Dermis blood vessel endothelial cell (primary cell): ENCODE measurements at places on chromosomes 5 and 9.

- DNase-seq = peak; percentile 70
These were observed 75.0 kb downstream of the TTC39B start for GRCh38 chr9:15231788-15232635.

- DNase-seq = no peak
These were observed 17.9 kb downstream of the ZNF462 start for GRCh38 chr9:106880863-106881262.

DNA sequence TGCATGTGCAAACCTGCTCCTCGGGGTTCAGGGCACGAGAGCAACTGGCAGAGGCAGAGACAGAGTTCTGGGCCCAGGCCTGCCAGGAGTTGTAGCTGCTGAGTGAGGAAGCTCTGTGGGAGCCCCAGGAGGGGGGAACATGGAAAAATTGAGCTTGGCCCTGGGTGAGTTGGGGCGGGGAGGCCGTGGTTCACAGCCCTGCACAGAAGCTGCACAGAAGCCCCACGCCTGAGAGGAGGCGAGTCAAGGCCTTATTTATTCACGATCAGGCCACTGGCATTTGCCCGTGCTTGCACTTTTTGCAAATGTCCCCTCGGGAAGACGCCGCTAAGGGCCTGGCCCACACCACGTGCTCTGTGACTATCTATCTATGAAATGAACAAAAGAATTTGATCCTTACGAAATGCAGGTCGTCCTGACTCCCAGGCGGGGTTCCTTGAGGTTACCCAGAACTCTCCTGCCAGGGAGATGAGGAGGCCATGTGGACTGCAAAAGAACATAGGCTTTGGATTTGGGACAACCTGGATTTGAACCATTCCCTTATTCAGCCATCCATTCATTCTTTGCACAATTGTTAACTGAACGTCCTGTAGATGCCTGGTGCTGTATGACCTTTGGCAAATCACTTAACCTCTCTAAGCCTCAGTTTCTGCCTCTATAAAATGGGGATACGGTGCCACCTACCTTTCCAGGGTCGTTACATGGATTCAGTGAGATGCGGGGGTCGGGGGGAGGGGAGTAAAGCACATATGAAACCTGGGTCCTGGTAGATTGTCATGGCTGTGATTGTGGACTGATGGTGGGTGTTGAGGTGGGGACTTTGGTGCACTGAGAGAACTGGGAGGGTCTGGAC lies 17.9 kb downstream of the COL27A1 start:
- no peak for DNase-seq

DNA sequence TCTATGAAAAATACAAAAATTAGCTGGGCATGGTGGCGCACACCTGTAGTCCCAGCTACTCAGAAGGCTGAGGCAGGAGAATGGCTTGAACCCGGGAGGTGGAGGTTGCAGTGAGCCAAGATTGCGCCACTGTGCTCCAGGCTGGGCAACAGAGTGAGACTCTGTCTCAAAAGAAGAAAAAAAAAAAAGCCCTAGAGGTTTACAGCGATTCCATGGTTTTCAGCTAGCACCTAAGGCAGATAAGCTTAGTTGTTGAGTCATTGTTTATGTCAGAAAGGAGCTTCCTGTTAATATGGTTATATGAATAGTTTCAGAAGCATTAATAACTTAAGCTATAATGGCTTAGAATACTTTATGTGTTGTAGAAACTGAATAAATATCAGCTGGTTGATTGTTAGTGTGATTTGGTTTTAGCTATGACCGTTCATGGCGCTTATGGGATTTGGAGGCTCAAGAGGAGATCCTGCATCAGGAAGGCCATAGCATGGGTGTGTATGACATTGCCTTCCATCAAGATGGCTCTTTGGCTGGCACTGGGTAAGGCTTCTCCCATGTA lies 13.0 kb downstream of the RNF183 start:
- DNase-seq = peak; percentile 10

- no peak for DNase-seq
These were observed 130.8 kb downstream of the ARHGAP26 start for GRCh38 chr5:142900927-142901326.

- DNase-seq = no peak
These were observed 183.2 kb downstream of the AUH start for GRCh38 chr9:91178281-91179236.

GRCh38 chr5:96487859-96488258 lies 54.8 kb upstream of the PCSK1 start:
- DNase-seq = no peak

DNA sequence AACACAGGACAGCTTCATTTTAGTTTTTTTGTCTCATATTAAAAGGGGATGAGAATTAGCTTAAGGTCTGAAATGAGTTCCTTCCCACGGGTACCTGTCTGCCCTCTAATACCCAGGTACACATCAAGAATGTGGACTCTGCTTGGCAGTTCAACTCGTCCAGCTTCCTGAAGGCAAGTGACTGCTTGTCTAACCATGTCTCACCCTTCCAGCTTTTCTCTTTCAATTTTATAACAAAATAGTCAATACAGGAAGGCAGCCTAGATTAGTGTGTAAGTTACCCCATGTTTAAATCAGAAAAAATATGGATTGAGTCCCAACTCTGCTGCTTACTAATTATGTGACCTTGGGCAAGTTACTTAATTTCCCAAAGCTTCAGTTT lies 50.5 kb upstream of the C5orf46 start:
- no peak for DNase-seq

GRCh38 chr9:38074441-38074961 lies 5.5 kb upstream of the SHB start:
- peak; percentile 65 for DNase-seq

GRCh38 chr5:126477294-126478117 lies 54.3 kb downstream of the GRAMD2B start:
- DNase-seq = no peak

GRCh38 chr5:170513856-170514525 lies 10.2 kb downstream of the KCNIP1 start:
- DNase-seq = no peak

DNA sequence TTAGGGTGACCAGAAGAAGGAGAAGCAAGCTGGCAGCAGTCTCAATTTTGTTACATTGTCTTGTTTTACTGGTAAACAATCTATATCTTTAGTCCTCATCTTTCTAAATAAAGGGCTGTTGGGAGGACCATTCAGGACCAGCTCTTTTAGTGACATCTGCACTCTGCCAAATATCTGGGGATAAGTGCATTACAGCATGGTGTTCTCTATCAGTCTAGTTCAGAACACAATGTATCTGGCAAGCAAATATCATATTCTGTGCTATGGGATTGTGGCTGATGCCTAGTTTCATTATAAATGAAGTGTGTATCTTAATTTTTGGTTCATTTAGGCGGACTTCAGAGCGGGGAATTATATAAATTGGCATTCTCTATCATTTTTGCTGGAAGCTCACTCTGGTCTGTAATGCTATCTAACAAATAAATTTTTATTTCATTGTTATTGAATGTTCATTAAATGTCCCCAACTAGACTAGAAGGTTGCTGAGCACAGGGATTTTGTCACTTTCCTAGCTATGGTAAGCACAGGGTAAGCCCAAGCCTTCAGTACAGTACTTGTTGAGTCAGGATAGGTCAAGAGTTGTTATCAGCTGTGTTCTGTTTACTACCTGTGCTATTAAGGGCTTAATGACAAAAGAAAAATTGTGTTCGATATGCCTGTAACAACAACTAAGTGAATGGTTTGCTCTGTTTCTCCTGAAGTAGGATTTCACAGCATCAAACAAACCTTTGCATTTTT lies 11.9 kb downstream of the WDR31 start:
- no peak for DNase-seq

DNA sequence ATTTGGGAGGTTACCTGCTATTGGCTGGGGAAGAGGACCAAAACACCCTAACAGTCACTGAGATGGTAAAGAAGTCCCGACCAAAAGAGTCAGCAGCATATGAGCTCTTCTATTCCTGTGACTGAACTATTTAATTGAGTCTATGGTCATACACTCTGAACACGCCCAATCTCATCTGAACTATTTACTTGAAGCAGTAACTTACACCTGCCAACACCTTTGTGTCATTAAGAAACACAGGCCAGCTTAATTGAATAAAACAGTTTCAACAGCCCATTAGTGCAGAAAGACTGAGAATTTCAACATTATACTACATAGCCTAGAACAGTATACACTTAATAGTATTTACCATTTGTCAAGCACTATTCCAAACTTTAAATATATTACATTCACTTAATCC lies 47.8 kb downstream of the NR6A1 start:
- no peak for DNase-seq

DNA sequence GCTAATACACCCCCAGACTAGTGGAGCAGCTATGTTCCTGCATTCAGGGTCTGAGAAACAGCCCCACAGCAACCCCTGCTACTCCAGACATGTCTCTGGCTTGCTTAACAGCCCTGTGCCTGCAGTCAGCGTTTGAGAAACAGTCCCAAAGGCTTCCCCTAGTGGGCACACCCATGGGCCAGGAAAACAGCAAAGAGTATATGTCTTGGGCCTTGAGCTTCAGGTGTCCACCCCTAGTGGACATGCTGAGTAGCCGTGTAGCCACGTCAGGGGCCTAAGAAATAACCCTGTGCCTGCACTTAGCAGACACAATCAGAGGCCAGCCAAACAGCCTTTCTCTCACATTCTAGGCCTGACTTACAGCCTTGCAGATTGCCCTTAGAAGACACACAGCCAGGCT lies 698.6 kb downstream of the PTPRD start:
- no peak for DNase-seq

- no peak for DNase-seq
These were observed 11.3 kb upstream of the SLC2A6 start for GRCh38 chr9:133490201-133490681.

GRCh38 chr9:79707589-79707988 lies 135.8 kb downstream of the TLE4 start:
- no peak for DNase-seq

- no peak for DNase-seq
These were observed 42.0 kb downstream of the BICD2 start for GRCh38 chr9:92722386-92723298.

DNA sequence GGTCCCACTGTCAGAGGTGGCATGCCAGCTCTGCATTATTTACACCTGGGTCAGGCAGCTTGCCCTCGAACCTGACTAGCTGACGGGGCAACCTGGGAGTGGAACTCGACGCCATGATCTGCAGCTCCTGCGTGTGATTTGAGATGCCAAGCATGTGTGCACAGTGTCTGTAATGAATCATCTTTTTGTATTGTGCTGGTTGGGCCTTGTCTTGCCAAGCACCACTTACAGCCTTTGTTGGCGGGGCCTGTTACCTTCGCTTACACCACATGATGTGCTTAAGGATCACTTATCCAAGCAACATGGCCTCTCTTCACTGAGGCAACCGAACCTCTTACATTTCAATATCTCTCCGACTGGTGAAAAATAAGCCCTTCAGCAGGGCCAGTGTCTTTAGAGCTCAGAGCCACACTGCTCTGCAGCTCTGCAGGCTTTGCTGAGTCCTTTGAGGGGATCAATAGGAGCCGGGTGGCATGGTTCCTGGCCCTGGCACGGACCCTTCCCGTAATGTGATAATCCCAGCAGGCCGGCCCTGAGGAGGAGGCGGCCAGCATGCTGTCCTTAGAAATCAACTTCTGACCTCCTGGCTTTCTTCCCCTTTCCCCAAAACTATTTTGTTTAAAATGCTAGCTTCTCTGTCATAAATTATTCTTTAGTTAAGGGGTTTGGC lies 297.7 kb upstream of the CD180 start:
- DNase-seq = no peak

- no peak for DNase-seq
These were observed 182.2 kb downstream of the NNT start for GRCh38 chr5:43785198-43785597.

DNA sequence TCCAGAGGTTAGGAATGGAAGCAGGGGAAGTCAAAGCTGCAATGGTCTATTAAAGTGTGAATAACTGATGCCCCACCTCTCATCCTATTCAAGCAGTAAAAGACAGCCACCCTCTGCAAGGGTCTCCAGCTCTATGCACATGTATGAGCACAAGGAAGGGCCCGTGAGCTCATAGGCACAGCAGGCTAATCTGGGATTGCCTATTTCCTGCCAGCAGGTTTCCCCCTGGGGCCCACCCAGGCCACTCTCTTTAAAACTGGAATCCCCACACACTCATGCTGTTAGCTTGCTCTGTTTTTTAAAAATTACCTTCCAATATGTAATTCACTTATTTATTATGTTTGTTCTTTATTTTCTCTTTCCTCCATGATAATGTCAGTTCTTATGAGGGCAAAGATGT lies 48.7 kb upstream of the ZNF366 start:
- peak; percentile 41 for DNase-seq

DNA sequence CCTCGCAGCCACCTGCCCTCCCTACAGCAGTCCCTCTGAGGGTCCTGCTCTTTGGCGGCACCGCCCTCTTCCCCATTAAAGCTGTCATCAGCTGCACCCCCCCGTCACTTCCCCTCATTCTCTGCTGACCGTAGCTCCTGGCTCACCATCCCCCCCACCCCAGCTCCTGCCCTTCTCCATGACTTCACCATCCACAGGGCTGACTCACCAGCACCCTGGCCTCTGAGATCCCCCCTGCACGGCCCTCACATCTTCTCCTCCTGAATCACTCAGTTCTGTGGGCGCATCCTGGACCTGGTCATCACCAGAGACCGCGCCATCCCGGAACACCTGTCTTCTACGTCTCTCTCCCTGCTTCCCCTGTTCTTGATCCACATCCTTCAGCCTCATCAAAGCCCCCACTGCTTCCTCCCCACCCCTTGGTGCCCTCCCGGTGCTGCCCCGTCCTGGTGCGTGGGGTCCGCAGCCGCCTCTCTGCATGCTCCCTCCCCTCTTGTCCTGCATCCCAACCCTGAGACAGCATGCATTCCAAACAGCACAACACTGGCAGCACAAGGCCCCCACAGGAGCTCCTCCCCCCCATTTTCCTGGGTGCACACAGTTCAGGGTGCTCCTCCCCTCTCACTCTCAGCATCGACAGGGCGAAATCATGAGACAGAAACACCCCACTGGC lies 12.9 kb downstream of the FLT4 start:
- peak; percentile 76 for DNase-seq

GRCh38 chr5:111697215-111697614 lies 59.8 kb downstream of the NREP start:
- DNase-seq = peak; percentile 62

- DNase-seq = no peak
These were observed 62.0 kb downstream of the MACROH2A1 start for GRCh38 chr5:135337064-135337463.

DNA sequence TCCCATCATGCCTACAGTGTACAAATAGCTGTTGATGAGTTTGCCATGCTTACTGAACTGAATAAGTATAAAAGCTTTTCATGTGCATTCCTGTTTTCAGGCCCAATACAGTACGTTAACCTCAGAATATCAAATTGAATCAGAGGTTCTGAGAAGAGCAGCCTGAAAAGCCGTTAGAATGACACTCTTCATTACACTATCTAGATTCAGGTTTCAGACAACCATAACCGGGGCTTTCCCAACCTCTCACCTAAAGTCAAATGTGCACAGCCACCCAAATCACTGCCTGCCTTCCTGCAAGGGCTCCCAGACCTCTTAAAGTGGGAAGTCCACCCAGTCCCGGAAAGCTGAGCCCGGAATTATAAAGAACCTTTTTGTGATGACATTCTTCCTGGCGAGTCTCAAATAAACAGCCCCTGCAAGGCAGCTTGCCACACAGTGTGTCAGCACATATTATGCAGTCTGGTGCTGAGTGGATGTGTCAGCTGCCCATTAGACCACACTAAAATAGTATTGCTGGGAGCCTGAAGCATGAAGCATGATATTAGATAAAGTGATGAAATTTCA lies 245.8 kb downstream of the TLE4 start:
- DNase-seq = no peak
